BJ (cell line): ENCODE measurements at places on chromosomes 2 and 18.

GRCh38 chr2:1758774-1759610 is 14.7 kb upstream of the PXDN start:
- no peak for DNase-seq

GRCh38 chr18:48836806-48837615 is 113.8 kb downstream of the SMAD7 start:
- DNase-seq, result no peak

DNA sequence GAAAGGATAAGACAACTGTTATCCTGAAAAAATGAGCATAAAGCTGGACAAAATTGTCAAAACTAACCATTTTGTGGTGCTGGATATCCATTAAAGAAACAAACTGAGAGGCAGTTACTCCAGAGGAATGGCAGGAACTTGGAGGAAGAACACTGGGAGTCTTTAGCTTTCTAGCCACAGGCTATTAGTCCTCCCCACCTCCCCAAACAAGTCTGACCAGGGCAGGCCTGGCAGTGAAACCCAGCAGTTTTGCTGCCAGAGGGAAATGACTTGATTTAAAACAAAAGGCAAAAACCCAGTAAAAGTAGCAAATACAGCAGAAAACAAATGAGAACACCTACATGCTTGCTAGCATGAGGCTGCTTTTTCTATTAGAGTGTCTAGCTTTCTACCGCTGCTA is 34.9 kb downstream of the OSBPL1A start:
- no peak for DNase-seq

DNA sequence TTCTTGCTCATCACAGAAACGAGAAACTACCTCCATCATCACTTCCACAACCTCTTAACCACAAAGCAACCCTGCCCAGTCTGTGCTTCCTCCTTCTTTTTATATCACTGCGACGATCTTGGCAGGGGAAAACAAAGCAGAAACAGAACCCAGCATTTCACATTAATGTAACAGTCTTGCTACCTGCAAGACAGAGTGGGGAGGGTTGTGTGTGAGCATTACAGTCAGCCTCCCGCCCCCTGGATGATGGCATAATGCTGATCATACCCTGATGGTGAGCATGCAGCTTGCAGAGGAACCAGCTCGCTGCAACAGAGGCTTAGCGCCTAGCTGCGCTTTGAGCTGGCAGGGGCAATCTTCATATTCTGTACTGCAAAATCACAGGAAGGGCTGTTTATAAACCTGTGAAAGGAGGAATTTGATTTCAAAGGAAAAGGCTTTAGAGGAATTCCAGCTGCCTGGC is 376.1 kb downstream of the IRS1 start:
- DNase-seq, result no peak

DNA sequence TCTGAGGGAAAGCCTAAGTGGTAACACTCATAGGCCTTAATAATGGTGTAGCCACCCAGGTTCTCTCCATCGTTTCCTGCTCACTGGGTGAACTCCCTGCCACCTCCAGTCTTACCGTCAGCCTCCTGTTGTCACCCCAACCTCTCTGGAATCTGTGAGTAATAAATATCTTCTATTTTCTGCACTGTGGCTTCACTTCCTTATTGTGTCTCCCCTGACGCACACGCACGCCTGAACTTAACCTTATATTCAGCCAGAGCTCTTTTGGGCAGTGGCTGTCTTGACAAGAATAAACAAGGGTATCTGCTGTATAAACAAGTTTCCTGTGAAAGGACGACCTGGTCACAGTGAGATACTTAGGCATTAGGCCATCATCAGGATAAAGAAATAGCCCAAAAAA is 467.2 kb downstream of the SPAG16 start:
- no peak for DNase-seq

- DNase-seq, result no peak
Observed at GRCh38 chr18:45164551-45164950, 450.7 kb upstream of the SLC14A2 start.

GRCh38 chr2:17628349-17629261 is 88.1 kb downstream of the VSNL1 start:
- DNase-seq, result no peak

DNA sequence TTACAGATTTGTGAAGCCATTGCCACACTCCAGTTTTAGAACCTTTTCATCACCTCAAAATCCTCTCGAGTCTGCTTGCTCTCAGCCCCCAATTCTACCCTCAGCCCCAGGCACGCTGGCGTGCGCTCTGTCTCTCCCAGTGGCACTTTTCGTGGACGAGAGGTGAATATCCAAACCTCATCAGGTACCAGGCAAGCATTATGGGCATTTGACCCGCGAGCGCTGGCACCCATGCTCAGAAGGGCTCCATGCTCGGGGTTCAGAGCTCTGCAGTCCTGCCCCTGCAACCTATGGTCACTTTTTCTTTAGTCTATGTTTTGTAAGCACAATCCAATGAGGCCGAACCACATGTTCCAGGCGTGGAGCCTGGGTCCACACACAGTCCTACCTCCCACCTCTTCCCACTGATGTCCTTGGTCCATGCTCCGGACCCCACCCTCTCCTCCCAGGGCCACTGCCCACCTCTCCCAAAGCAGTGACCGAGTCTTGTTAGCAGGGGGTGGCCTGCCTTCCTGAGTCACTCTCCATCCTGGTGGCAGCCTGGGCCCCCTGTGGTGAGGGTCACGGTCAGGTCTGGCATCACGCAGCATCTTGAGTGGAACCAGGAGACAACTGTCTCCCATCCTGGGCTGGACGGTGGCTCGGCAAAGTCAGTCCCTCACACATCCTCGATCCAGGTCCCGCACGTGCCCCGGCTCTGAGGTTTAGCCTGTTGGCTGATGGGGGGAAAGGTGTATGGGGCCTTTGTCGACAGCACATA is 256.9 kb downstream of the NDUFA10 start:
- DNase-seq, result no peak

- DNase-seq, result no peak
Observed at GRCh38 chr2:20439193-20439475, 7.7 kb upstream of the RHOB start.

DNA sequence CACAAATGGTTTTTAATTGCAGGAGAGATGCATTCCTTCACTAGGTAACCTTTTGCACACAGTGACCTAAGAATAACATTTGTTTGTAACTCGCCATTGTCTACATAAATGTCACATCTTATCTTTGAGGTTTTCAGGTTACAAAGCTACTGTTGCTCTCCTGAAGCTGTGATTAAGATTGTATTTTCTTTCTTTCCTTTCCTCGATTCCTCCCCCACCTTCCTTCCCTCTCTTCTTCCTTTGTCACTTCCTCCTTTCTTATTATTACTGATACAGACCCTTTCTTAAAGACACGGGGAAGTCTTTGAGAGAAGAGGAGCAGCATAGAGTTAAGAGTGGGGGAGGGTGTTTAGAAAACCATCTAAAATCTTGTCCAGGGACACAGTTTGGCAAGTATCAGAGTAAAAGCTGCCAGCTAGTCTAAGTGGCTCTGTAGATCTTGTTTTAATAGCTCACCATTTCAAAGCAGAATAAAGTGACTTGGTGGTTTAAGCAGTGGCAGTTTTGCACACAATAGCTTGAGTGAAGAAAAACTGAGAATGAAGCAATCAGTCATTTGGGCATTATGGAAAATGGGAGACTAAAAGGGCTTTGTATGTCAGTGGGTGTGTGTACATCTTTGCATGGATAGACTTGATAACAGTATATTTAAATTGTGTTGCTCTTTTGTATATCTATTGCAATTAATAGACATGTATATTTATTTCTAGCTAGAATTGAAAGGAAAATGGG is 10.9 kb downstream of the CERS6 start:
- DNase-seq, result no peak

GRCh38 chr2:220753486-220753885 is 818.6 kb downstream of the EPHA4 start:
- no peak for DNase-seq

GRCh38 chr2:168961450-168962229 is 60.5 kb downstream of the G6PC2 start:
- DNase-seq, result peak; percentile 23

DNA sequence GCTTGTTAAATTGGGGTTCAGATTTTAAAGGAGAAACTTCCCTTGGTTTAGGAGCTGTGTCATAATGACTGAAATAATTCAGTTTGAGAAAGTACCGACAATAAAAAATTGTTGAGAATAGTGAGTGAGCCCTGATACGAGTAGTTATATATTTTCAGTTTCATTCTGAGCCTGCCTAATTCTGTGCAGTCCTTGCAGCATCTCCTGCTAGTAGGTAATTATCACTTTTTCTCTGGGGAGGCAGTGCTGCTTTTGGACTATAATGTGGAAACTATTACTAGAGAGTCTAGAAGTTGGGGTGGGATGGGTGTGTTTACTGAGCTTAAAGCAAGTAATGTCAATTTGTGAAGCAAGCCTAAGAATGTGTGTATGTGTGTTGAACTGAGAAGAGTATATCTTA is 21.7 kb downstream of the ZNF638 start:
- DNase-seq, result no peak

- no peak for DNase-seq
Observed at GRCh38 chr2:158561054-158561453, 104.3 kb downstream of the PKP4 start.

GRCh38 chr2:240275386-240275785 is 134.9 kb upstream of the OTOS start:
- no peak for DNase-seq

DNA sequence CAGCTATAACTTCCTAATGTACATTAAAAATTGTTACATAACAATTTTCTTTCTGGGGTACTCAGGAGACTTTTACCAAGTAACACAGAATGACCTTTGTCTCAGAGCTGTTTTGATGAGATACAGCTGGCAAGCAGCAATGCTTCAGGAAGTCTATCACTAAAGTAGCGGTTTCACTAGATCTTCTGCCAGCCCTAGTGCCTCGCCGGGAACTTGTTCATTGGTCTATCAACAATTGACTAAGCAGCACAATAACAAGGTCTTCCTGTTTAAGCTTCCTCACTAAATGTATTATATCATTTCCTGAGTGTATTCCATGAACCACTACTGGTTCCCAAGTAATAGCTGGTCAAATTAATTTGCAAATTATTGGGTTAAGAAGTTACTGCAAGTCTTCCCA is 69.2 kb downstream of the TRIP12 start:
- peak; percentile 24 for DNase-seq

DNA sequence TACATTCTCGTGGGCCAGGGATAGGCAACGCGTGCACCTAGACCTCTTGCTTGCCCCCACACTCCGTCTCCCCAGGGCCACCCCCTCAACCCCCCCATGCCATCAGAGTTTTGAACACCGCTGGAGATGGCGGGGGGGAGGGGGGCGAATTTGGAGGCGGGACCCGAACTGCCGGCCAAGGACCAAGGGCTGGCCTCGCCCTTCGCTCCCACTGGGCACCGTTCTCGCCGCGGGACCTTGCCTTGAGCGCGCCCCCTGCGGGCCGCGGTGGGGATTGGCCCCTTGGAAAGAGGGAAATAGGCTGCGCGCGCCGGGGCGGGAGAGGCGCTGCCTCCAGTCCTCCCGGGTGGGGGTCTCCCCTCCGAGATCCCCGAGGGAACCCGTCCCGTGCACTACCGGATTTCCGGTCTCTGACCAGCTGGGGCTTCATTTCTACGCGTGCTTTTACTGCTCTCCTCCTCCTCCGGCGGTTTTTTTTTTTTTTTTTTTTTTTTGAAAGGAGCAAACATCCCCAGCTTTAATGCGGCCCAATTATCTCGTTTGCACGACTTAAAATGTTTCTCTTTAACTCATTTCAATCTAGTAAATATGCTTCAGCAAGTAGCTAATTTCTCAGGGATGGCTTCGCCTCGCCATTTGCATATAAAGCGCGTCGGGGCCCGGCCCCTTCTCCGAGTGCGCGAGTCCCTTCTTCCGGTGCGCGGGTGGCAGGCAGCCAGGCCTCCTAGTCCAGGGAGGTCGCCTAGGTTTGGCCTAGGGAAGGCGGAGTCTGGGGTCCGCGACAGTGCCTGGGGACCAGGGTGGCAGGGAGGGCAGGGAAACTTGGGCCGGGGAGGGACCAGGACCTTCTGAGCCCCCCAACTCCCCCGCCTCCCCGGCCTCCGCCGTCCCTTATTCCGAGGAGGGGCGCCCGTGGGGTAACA is 10.0 kb upstream of the GBX2 start:
- DNase-seq, result no peak

GRCh38 chr2:86815611-86816010 is 24.9 kb upstream of the CD8A start:
- no peak for DNase-seq

DNA sequence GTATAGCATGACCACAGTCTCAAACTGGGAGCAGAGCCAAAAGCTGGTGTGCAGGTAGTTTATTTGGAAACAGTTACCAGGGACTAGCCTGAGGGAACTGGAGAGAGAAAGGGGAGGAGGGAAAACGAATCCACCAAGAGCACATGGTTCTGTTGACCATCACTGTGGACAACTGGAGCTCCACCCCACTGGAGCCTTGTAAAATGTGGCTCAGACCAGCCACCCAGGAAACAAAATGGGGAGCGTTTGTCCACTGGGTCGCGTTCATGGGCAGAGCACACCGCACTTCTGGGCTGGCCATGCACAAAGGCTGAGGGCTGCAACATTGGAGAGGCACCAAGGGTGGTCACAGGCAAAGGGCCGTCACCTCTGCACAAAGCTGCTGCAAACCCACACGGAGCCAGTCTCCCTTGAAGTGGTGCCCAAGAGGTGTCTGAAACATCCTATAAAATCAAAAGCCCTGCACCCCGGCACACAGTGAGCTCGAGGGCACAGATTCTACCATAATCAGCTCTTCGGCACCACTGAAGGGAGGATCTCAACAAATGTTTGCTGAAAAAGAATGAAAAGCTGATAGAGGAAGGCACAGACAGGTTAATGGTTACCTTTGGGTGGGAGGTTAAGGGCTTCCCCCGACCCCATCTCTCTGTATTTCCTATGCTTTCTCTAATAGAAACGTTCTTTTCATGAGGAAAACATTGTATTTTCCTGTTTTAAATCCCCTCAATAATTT is 192.9 kb downstream of the INHBB start:
- no peak for DNase-seq

DNA sequence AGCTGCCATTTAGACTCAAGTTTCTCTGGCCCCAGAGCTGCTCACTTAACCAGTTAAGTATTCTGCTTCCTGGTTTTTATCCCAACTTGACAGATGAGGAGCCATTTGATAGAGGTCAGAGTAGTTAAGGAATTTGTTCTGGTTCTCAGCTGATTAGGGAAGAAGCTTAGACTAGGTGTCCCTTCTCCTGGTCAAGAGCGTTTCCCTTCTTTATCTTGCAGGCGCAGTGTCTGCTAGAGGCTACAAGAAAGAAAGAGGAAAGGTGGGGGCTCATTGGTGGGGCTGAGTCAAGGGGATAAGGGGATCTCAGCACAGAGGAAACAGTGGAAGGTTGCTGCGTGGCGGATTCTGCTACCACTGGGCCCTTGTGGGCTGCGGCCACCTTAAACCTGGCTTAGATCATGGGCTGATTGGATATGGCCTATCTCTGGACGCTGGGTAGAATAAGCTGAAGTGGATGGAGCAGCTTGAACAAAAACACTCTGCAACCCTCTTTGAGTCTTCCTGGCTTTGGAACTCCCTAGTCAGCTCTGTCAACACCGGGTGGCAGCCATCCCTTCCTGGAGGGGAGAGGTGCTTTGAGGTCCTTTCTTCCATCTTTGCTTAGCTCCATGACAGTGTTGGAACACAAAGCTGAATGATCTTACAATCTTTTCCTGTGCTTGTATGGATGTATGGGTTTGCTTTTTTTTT is 70.8 kb downstream of the QPCT start:
- no peak for DNase-seq
